ENCODE measurements at places on chromosomes 3 and 15.

- no peak for DNase-seq
Observed at GRCh38 chr3:26713091-26713490, 90.5 kb downstream of the LRRC3B start.

DNA sequence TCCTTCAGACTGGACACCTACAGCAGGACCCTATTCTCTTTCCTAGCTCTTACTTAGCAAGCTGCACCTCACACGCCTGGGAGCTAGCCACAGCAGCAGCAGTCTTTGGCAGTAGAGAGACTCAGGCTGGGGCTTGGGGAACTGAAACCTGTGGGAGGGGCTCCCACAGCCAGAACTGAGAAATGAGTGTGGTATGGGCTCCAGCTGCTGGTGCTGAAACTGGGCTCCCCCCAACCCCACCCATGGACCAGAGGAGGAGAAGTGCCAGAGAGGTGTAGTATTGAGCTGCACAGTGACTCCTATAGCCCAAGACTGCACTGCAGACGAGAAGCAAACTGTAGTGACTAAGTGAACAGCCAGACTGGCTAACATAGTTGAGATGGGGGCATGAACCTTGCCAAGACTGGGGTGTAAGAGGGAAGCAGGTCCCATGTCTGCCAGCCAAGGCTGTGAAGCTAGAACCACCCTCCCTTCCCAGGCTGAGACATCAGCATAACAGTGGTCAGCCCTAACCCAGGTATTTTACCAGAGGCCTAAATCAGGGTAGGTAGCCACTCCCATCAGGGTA lies 62.5 kb downstream of the MYO5A start:
- no peak for DNase-seq

DNA sequence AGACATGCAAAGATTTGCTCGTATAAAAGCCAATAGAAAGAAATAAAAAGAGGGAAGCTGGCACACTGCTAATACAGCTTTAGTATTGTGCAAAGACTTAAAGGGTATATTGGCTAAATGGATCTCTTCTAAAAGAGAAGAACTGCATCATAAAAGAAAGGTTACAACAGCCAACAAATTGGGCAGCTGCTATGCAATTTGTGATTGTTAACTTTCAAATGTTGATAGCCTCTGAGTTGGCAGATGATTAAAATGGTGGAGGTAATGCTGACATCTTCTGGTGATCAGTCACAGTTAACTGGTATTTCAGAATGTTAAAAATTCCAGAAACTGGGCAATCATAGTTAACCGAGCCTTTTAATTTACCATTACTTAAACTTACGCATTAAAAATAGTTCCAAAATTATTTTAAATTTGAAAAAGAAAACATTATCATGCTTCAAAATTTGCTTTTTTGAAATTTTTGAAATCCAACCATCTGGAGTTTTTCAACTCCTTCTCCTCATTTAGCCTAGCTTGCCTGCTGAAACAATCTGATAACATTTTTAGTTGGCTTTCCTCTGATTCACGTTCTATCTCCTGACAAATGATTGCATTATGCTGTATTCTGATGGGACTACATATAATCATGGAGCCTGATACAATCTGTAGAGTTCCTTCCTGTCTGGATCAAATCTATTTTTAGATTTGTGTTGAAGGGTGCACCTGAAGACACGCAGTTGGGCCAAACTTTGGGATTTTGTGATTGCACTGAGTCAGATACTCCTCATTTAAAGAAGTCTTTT lies 144.0 kb upstream of the PDZRN3 start:
- DNase-seq: no peak

- no peak for DNase-seq
Observed at GRCh38 chr15:90931575-90931827, 848 bp downstream of the HDDC3 start.

DNA sequence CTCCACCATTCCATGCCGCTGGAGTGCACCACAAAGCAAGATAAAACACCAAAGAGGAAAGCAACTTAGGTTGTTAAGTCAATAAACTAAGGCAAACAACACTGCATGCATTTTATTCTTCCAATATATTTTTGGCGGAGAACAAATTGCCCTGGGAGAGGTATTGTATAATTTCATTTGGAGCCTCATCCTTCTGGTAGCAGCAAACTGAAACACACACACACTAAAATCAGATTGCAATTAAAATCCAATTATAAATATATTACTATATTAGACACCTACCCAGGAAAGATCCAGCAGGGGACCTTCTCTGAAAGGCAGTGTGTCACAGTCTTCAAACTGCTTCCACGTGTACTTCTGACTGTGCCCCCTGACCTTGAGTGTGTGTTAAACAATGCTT lies 102.3 kb downstream of the RORA start:
- DNase-seq: no peak

GRCh38 chr3:87227835-87228144 lies 681 bp downstream of the CHMP2B start:
- DNase-seq: no peak

GRCh38 chr3:21062831-21063294 lies 688.1 kb downstream of the ZNF385D start:
- DNase-seq: no peak

DNA sequence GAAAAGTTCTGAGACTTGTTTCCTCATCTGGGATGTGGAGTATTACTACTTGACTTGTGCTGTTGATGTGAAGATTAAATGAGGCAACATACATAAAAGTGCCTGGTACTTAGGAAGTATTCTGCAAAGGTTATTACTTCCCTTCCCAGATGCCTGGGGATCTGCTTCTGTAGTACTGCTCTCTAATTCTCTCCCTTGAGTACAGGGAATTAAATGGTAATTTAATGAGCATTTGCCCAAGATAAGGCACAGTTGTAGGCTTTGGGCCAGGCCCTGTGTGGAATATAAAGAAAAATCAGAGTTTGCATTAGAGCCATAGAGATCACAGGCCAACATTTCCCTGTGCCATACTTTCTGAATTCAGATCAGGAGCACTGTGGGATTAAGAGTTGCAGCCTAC lies 84.4 kb downstream of the LARS2 start:
- DNase-seq: no peak

GRCh38 chr15:87703327-87704111 lies 553.0 kb downstream of the NTRK3 start:
- no peak for DNase-seq

DNA sequence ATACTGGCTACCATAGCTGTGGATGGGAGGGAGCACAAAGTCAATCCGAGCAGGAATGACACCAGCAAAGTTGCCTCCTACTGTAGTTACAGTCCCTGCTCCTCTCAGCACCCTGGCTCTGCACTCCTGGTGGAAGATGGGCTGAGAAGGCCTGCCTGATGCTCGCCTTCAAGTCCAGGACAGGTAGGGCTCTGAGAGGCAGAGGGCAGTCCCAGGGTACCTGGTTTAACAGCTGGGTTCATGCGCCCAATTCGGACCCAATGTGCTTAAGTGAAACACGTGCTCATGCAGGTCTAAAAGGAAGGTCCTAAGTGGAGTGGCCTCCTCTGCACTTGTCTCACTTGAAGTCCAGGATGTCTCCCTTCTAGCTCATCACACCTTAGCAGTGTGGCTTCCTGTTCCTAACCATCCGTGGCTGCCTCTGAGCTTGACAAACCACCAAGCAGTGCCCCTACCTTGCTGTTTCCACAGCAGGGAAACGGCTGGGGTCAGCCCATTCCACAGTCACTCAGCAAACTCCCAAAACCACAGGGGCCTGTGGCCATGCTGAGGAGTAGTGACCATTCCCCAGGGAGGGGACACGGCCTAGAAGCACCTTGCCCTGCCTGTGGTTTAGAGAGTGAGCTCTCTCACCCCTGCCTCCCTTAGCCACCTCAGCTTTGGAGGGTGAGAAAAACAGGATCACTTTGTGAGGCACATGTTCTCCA lies 3.9 kb upstream of the MUSTN1 start:
- DNase-seq: no peak

DNA sequence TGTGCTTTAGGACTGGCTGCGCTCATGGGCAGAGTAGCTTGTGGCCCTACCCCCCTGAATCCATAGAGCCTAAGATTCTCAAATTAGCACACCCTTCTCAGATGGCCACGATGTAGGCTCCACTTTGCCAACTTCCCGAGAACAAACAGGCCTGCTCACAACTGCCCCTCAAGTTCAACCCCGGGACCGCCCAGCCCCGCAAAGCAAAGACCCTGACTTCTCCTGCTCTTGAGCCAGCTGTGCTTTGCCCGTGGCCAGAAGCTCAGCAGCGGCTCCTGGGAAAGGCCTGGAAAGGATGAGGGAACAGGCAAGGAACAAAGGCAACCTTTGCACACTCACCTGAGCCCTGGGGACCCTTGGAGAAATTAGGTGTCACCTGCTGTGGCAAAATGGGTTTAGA lies 32.0 kb downstream of the CYP11A1 start:
- DNase-seq: no peak

DNA sequence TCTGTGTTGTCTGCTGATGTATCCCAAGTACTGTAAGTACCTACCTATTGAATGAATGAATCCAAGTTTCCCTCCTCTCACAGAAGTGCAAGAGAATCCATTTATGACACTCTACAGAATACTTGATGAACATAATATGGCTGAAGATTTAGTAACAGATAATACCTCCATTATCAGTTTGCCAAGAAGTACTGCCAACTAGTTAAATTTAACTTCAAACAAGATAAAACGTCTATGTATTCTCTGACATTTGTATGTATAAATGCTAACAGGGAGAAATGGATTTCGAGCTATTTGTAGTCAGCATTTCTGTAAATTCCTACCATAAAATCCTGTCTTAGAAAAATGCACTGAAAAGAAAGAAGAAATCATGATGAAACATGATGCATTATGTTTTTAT lies 217.6 kb downstream of the STT3B start:
- no peak for DNase-seq

All from NCI-H2107 (cell line).